Kidney (tissue), 22 donors: ENCODE measurements at places on chromosomes 1 and 21.
A peak's percentile ranks its signal among the peaks of the same experiment; 100 is the strongest.

- no peak for DNase-seq
Observed at GRCh38 chr1:233144434-233144833, 151.1 kb downstream of the PCNX2 start.

GRCh38 chr1:6489799-6490180, 1.7 kb downstream of the PLEKHG5 start:
- peak; percentile 85 for DNase-seq

DNA sequence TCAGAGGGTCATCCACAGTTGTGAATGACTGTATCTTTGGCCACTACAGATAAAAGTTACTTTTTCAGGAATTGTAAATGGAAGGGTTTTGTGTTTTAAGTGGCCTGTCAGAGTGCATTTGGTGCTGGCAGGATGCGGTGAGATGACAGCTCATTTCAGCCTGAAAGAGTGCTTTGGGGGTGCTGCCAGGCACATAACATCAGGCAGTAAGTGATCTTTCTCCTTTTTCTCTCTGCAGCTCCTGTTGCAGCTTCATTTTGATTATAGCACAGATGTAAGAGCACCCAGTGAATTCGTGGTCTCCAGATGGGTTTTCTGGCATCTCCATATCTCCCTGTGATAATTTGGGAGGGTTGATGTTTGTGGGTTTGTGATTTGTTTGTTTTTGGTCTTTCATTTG, 14.8 kb upstream of the FAM163A start:
- no peak for DNase-seq

GRCh38 chr1:209993061-209993830, 55.2 kb downstream of the SYT14 start:
- DNase-seq = no peak

- DNase-seq = no peak
Observed at GRCh38 chr1:222829868-222830267, 15.0 kb downstream of the DISP1 start.

GRCh38 chr1:215749414-215749813, 182.3 kb downstream of the KCTD3 start:
- no peak for DNase-seq

DNA sequence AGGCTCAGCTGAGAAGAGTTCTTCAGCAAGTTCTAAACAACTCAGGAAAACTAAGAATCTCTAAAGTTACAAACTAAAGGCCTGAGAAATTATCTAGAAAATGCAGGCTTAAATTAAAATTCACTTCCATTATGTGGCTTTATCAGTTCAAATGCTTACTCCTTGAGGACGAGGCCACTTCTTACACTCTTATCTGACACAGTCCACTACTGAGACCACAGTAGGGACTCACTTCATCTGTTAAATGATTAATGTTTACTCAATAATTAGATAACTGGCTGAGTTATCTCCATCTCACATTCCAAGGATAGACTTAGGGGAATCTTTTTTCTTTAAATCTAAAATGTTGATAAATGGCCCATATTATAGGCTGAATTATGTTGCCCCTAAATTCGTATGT, 1.6 kb downstream of the C1orf141 start:
- DNase-seq = no peak

DNA sequence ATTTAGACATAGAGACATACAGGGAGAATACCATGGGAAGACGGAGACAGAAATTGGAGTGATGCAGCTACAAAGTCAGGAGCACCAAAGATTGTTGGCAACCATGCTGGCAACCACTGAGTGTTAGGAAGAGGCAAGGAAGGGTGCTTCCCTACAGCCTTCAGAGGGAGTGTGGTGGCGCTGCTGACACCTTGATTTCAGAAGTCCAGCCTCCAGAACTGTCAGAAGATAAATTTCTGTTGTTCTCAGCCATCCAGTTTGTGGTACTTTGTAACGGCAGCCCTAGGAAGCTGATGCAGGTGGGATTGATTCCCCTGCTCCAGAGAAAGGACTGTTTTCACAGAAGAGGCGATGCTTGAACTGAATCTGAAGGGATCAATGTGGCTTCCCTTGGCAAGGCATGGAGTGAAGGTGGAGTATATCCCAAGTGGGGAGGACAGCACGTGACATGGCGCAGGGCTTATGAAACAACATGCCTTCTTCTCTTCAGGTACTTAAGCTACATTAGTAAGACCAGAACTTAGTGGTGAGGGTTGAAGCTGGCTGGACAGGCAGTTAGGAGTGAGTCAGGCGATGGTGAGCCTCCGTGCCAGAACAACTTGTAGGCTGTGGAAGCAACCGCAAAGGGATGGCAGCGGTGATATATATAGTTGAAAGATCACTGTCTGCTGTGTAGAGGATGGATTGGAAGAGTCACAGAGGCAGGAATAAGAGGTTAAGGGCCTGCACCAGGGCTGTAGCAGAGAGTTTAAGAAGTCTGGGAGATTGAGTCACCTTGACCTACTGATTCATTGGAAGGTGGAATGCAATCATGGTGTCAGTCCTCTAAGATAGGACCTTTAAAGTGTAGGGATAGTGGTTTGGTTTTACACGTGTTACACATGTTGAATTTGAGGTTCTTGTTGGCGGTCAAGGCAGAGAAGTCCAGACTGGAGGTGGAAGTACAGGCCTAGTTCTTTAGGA, 2.1 kb downstream of the LEPR start:
- DNase-seq = peak; percentile 46

GRCh38 chr1:59218521-59219236, 78.2 kb upstream of the FGGY start:
- no peak for DNase-seq

GRCh38 chr1:199691540-199691939, 336.0 kb upstream of the NR5A2 start:
- DNase-seq = no peak

DNA sequence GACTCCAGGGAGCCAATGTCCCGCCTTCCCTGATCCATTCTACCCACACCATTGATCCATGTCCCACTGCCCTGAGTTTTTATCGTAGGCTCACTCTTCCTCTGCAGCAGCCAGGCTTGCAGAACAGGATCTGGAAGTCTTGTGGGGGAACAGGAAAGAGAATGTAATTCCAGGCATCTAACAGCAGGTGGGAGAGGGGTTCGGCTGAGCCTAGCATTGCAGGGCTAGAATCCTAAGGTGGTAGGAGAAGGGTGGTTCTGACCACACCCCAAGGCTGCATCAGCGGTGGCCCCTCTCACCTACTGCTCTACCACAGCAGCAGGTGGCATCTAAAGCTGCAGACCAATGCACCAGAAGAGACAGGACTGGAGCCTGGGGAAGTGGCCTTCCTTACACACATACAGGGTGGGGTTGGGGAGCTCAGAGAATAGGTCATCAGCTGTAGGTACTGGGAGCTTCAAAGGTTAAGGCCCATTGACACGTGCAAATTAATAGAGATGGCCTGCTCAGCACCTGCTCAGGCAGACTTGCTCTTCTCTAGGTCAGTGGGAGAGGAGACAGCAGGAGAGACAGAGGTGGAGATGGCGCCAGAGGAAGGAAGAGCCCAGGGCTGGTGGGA, 20.5 kb downstream of the KNCN start:
- DNase-seq = no peak

- DNase-seq = no peak
Observed at GRCh38 chr1:193270996-193271395, 84.6 kb upstream of the B3GALT2 start.

DNA sequence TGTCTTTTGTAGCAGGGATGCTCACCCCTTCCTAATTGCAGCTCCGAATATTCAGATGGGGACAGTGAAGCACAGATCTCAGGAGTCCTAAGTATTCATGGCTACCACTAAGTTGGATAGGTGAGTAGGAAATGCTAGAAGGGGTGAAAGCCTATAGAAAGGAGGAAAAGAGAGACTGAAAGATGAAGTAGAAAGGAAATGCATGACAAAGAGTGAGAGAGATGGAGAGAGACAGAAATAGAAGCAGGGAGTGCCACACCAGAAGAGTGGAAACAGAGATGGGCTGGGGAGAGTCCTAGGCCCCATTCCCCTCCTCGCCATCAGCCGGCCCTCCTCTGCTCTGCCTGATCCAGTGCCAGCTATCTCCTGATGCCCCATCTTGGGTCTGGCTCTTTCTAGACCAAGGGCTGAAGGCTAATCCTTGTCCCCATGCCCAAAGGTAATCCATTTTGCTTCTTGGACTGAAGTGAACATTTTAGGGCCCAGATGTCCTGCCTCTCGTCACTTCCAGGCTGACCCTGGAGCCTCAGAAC, 2.0 kb downstream of the PEA15 start:
- DNase-seq = no peak

DNA sequence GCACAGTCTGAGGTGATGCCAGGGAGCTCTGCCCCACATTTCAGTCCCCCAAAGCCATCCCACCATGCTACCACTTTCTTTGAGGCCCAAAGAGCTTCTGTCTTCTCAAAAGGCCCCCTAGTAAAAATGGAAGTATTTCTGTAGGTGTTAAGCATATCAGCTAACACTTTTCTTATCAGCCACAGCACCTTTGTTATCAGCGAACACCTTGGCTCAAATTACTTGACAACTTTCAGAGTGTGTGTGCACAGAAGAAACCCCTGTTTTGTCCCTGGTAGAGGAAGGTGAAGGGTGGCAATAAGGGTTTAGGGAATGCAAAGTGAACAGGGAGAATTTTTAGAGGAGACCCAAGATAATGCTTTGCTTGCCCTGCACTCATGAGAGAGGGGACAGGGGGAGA, 54.8 kb upstream of the GJA8 start:
- DNase-seq = no peak

GRCh38 chr1:42742617-42743316, 2.7 kb upstream of the CLDN19 start:
- DNase-seq = no peak

DNA sequence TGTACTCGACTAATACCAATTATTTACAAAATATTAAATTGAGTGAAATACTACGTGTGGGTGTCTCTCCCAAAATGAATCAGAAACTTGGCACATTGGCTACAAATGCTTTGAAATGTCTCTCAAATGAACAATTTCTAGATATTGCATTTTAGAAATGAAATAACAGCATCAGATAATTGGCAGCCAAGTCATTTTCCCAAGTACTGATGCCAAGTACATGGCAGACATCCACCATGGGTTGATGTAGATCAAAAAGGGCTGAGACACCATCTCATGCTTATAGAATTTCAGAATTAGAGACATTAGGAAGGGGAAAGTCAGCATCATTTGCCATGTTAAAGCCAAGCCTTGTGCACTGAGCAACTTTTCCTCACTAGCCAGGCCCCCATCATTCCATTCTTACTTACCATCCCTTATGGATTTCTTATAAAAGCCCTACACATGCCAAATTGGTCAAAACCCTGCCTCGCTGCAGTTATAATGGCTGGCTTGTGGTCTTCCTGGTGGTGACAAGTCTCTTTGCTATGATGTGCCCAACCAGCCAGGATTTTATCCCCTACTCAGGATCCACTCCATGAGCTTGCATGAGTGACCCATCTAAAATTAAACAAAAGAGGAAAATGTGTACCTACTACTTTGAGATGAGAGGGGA, 73.1 kb downstream of the GREM2 start:
- no peak for DNase-seq

DNA sequence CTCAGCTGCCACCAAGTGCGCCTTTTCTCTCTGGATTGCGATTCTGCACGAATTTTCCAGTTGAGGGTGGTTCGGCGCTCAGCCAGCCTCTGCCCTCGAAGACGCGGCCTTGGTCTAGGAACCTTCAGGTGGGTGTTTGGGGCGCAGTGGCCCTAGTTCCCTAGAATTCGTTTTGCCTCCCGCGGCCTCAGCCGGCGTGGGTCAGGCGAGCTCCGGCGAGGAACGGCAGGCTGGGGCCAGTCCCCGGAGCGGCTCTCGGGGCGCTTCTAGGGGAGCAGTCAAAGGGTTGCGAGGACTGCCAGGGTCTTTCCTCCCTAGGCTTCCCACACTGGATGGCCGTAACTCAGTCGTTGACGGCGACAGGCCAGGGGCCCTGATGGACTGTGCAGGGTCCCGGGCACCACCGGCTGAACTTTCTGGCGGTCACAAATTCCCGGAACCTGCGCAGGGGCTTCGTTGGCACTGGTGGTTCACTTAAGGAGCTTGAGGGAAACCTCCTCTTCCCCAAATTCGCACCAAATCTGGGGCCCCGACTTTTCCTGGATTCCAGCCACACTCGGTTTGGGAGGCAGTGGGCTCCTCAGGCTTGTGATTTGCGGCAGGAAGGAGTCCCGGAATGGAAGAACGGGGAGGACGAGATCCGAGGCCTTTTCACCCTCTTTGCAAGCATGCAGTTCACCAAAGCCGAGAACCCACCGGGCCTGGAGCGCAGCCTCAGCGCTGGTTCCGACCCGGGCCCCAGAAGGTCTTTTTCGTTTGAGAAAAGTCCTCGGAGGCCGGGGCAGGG, 1.2 kb downstream of the DMBX1 start:
- DNase-seq = no peak

GRCh38 chr1:184002071-184002470, 35.5 kb downstream of the COLGALT2 start:
- no peak for DNase-seq

GRCh38 chr21:43599728-43600127, 59.6 kb downstream of the HSF2BP start:
- DNase-seq = no peak

GRCh38 chr1:100036718-100037655, 67.2 kb downstream of the SLC35A3 start:
- peak; percentile 37 for DNase-seq

GRCh38 chr1:25922971-25923552, 16.8 kb upstream of the STMN1 start:
- no peak for DNase-seq

DNA sequence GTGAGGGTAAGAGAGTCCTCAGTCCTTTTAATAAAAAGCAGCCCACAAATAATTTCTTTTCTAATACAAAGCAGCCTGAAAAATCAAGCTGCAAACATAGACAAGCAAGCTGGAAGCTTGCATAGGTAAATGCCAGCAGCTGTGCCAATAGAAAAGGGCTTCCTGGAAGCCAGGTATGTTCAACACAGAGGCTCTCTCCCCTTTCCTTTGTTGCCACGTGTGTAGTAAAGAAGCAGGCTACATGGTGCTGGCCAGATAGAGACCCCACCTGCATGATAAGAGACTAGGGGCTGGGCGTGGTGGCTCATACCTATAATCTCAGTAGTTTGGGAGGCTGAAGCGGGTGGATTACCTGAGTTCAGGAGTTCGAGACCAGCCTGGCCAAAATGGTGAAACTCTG, 50.1 kb upstream of the ERRFI1 start:
- DNase-seq = no peak

- no peak for DNase-seq
Observed at GRCh38 chr1:211493133-211493871, 1.3 kb upstream of the RD3 start.
